ENCODE measurements at places on chromosomes 4 and X.

DNA sequence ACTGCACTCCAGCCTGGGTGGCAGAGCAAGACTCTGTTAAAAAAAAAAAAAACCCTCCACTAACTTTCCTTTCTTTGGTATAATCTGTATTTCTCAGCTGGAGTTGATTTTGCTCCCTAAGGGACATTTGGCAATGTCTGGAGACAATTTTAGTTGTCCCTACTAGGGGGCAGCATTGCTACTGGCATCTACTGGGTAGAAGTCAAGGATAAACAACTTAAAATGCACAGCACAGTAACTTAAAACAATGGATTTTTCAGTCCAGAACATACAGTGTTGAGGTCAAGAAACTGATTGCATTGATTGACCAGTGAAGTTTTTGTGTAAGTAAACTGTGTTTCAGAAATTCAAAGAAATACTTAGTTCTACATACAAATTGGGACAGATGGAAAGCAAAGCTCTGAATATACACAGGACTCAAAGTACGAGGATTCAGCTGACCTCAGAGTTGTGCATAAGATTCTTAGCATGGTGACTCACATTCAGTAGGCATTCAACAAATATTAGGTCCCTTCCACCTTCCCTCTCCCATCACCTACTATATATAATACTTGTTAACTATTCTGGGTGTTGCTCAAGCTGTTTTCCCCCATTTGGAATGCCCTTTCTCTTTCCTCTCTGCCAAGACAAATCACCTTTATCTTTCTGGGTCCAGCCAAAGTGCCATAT, 8.8 kb downstream of the DDX53 start:
- DNase-seq, result no peak

GRCh38 chr4:190014771-190015537, 12.1 kb downstream of the FRG2 start:
- DNase-seq, result peak; percentile 92

GRCh38 chrX:34999702-35000101, 57.1 kb downstream of the FAM47B start:
- DNase-seq, result no peak

GRCh38 chrX:68261060-68261672, 172.1 kb downstream of the OPHN1 start:
- no peak for DNase-seq

- DNase-seq, result no peak
These were observed 87.1 kb downstream of the ITIH6 start for GRCh38 chrX:54710920-54711319.

GRCh38 chr4:105196523-105197145, 50.0 kb downstream of the TET2 start:
- DNase-seq, result no peak

DNA sequence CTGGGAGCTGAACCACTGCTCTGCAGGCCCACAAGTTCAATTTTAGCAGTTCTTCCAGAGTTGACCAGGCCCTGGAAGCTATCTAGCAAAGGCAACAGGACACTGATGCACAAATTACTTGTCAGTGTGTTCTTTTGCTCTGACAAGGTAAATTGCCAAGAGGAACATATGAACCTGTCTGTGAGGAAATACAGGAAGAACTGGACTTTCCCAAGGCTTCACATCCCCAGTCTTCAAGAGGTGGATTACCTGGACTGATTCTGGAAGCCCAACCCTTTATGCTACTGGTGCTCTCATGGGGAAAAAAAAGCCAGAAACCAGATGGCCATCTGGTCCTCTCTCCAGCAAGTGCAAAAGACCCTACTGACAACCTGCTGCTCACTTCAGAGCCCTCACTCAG, 1.9 kb upstream of the TMEM185A start:
- no peak for DNase-seq

DNA sequence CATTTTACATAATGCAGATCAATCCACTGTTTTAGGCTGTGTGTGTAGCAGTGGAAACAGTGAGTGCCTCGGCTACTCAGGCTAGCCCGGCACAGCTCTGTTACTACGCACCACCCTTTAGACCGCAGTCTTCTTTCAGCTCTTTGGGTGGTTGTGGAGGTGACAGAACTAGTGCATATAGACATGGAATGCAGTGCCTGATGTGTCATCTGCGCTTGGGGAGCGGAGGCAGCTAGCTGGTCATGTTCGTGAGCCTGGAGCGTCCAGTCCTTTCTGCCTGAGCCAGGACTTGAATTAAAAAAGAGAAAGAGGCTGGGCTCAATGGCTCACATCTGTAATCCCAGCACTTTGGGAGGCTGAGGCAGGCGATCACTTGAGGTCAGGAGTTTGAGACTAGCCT, 4.8 kb downstream of the TBC1D14 start:
- no peak for DNase-seq
